ENCODE measurements at places on chromosomes 3 and 15.

DNA sequence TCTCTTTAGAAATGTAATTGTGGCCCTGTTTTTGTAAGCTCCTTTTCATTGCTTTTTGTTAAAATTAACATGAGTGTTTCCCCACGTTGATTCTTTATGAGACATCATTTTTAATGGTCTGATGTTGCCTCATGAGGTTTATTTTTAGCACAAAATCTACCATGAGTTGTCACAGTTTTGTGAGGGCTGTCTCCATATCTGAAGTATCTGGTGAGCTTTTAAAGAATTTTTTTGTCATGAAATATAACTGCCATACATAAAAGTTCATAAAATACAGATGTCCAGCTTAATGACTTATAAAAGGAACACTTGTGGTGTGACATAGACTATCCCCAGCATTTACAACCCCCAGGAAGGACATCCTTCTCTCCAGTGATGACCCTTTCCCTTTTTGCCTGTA, 34.3 kb upstream of the CEMIP start:
- no peak for DNase-seq

- DNase-seq, result no peak
Observed at GRCh38 chr3:171358881-171359198, 101.4 kb downstream of the TNIK start.

DNA sequence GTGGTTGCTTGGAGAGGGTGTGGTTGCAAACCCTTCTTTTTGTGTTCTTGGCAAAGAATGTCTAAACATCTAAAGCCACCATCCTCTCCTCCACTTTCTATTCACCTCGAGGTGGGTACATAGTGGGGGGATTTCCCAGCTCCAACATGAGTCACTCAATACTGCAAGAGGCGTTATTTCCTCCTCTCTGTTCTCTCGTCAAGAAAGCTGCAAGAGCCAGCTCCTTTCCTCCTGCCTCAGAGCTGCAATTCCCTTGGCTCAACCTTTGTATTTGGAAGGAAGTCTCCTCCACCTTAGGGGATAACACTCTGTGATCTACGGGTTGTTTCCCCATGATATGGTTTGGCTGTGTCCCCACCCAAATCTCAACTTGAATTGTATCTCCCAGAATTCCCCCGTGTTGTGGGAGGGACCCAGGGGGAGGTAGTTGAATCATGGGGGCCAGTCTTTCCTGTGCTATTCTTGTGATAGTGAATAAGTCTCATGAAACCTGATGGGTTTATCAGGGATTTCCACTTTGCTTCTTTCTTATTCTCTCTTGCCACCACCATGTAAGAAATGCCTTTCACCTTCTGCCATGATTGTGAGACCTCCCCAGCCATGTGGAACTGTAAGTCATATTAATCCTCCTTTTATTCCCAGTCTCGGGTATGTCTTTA, 138.4 kb downstream of the PLCL2 start:
- DNase-seq, result peak; percentile 40

GRCh38 chr3:113626503-113627371, 69.7 kb downstream of the USF3 start:
- peak; percentile 76 for DNase-seq

- no peak for DNase-seq
Observed at GRCh38 chr15:66621491-66622467, 56.0 kb upstream of the LCTL start.

DNA sequence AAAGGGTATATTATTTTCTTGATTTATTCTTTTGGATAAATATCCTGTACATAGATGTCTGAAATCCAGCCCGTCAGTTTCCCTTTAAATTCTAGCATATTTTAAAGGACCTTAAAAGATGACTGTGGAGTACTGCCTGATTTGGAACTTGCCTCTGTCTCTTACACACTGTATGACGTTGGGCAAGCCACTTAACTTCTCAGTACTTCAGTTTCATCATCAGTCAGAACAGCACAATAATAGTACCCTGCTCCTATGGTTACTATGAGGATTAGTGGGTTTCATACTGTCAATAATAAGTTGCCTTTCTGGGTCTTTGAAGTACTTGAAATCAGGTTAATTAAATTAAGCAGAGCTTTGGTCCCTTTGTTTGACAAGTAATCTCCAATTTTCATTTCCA, 374.3 kb downstream of the TIGIT start:
- DNase-seq, result no peak

- DNase-seq, result peak; percentile 28
Observed at GRCh38 chr3:59313365-59313764, 263.5 kb upstream of the CFAP20DC start.

DNA sequence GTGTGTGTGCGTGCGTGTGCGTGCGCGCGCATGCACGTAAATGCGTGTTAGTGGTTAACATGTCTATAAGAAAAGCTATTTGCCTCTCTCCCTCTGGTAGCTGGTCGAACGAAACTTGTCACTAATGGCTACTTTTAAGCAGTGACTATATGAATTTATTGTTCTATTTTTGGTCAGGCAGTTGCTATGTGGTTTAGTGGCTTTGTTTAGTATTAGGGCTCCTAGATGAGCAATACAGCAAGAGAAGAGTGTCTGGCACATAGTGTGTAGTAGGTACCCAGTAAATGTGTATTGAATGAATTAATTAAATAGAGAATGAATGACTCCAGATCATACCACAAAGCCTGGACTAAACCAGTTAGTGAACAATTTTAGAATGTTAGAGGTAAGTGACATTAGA, 171.6 kb downstream of the PPM1L start:
- no peak for DNase-seq

GRCh38 chr3:181250714-181251113, 261.2 kb upstream of the DNAJC19 start:
- no peak for DNase-seq

DNA sequence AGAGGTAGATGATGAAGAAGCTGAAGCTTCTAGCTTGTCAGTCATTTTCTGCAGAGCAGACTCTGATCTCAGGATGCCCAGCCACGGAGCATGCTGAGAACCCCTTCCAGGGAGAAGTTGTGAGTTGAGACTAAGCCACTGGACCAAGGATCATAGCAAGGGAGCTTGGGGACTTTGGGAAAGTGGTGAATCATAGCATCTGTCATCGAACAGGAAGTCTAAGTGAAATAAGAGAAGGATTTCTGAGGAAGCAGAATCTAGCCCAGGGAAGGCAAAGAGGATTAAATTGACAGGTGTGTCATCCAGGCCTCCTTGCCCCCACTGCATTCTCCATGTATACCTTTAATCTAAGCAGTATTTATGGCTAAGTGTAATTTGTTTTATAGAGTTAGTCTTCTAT, 71.8 kb upstream of the TMEM108 start:
- peak; percentile 60 for DNase-seq

DNA sequence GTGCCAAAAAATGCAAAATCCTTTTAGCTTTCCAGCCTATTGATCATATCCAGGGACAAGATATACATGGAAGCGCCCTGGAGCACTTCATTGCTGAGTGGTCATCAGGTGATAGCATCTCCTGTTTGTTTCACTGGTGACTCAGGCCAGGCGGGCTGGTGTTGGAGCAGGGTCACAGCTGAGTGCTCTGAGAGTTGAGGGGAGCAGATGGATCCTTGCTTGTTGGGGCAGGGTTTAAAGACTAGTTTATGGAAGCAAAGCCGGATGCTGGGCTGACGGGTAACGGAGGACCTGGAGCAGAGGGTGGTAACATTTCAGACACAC, 405.0 kb upstream of the TPM1 start:
- no peak for DNase-seq

GRCh38 chr3:113035387-113035982, 44.7 kb downstream of the GTPBP8 start:
- DNase-seq, result peak; percentile 66

GRCh38 chr15:59042041-59042440, 54.6 kb downstream of the RNF111 start:
- no peak for DNase-seq

GRCh38 chr3:157844800-157845565, 261.2 kb downstream of the SHOX2 start:
- peak; percentile 18 for DNase-seq

DNA sequence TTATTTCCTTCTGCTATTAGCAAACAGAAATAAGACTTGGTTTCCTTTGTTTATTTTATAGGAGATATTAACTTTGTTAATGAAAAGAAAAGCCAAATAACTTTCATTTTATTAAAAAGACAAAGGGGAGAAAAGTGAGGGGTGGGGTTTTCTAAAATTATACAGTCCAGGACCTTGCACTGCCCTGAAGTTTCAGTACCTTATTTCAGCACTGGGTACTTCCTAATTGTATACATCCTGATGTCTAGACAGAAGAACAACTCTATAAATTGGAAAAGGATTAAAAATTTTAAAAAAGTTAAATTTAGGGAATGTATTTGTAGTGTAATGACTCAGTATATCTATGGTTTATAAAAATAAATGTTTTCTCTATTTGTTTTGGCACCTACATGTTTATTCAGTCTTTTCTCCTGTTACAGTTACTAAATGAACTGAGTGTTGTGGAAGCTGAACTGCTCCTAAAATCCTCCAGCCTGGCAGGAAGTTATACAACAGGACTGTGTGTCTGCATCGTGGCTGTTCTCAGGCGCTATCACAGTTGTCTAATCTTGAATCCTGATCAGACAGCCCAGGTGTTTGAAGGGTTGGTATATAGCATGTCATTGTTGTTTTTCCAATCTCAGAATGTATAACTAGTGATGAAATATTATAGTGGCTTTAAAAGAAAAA, 27.6 kb upstream of the P2RY13 start:
- no peak for DNase-seq

DNA sequence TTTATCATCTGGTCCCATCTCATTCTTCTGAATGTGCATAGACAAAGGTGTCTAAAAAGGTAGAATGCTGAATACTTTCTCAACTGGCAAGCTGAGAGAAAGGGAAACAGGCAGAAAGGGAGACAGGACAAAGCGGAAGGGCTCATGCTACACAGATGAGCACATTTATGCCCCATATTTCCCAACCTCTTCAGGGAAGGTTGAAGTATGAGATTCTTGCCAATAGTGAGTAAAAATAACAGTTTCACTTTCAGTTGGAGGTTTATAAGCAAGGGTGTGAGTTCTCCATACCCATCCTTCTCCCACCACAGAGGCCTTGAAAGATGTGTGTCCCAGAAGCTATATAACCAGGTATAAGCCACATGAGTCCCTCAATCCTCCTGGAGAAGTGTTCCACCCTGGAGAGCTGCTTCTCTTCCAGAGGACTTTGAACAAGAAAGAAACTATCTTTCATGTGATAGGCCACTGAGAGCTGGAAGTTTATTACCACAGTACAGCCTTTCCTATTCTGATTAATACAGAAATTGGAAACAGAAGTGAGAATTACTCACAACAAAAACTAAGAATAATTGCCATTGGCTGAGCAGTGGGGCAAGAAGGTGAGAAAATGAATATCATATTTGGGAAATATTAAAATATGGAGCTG, 709.4 kb upstream of the NR2F2 start:
- no peak for DNase-seq

DNA sequence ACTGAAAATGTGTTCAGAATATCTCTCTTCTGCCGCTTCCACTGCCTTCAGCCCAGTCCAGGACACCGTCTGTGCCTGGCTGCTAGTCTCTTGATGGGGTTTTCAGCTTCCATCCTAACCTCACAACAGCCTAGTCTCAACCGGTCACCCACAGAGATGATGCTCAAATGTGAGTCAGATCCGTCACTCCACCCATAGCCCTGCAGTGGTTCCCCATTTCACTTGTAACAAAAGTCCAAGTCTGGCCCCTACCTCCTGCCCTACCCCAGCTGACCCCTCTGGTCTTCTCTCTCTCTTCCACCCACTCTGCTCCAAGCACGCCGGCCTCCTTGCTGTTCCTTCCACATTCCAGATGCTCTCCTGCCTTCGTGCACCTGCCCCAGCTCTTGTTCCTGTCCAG, 68.1 kb downstream of the PPARG start:
- DNase-seq, result peak; percentile 34

- no peak for DNase-seq
Observed at GRCh38 chr3:116087426-116087825, 357.9 kb downstream of the LSAMP start.

- no peak for DNase-seq
Observed at GRCh38 chr3:159417761-159418160, 570.9 kb upstream of the IL12A start.

DNA sequence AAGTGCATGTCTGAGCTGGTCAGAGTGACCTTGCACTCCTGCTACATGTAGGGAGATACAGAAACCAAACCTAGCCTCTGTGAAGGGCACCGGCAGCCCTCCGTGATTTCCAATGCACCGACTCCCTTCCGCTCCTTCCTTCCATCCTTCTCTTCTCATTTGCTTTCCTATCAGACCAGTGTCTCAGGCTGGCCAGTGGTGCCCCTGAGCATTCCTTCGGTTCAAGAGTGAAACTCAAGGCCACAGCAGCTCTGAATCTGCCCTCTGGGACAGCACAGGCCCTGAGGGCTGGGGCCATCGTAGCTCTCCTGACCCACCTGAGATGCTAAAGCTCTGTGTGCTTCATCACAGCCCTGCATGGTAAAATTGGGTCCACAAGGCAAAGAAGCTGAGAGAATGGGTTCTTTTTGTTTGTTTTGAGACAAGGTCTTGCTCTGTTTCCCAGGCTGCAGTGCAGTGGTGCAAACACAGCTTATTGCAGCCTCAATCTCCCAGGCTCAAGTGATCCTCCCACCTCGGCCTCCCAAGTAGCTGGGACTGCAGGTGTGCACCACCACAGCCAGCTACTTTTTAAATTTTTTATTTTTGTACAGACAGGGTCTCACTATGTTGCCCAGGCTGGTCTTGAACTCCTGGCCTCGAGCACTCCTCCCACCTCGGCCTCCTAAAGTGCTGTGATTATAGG, 2.3 kb upstream of the BMF start:
- no peak for DNase-seq

DNA sequence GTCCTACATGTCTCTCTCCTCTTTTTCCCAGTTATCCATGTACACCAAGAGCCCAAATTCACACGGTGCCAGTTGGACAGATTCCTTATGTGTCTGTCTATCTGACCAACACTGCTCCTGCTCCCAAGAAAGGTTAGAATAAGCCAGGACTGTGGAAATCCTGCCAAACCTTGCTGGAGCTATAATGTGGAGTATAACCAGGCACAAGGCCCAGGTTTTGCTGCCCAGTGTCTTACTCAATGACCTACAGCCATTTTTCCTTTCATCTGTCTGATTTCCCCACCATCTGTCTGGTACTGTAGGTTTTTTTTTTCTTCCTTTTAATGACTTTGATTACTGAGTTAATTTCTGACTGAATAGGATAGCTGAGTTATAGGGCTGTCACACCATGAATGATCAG, 26.5 kb upstream of the MINDY4B start:
- no peak for DNase-seq

DNA sequence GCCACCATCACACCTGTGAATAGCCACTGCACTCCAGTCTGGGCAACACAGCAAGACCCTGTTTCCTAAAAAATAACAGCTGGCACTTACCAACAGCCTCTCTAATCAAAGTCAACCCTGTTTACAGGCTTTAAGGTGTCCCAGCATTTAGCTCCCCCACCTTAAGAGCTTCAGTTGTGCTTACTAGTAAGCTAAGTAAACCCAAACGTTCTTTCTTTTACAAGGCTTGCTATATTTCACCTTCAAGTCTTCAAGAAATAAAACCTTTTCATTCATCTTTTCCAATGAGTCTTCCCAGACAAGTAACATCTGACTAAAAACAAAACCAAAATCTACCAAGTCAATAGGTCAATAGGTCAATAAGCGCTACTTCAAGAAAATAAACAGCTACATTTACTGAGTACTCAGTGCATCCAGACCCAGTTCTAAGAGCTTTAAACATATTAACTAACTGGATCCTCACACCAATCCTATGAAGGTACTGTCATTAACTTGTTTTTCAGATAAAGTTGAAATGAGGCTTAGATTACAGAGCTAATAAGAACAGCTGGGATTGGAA, 62.4 kb downstream of the PBRM1 start:
- DNase-seq, result no peak

Measured in HT1080 (cell line).